ENCODE measurements at places on chromosomes 6 and 20. TPM values are rescaled to one million over a fixed set of nuclear protein-coding genes. Genes with fewer than 3 reads are reported as not detected.
A peak's percentile ranks its signal among the peaks of the same experiment; 100 is the strongest.

The PCMT1 gene
- total RNA-seq = 52.4 TPM

The BPIFA1 gene
- total RNA-seq = not detected

The NKX2-4 gene
- total RNA-seq = not detected

The BANF2 gene
- total RNA-seq = not detected

The CPNE5 gene
- total RNA-seq = 4.0 TPM

The PRL gene
- total RNA-seq = 0.39 TPM

The SLCO4A1 gene
- 6.3 TPM for total RNA-seq

The STMND1 gene
- total RNA-seq = not detected

The PTK7 gene
- 121 TPM for total RNA-seq

The MDFI gene
- 33.7 TPM for total RNA-seq

The HLA-E gene
- 115 TPM for total RNA-seq

The LGSN gene
- total RNA-seq = not detected

The MRS2 gene
- total RNA-seq = 14.4 TPM

The LSM2 gene
- 21.0 TPM for total RNA-seq

The PTCRA gene
- not detected for total RNA-seq

The AAR2 gene
- 23.4 TPM for total RNA-seq

DNA sequence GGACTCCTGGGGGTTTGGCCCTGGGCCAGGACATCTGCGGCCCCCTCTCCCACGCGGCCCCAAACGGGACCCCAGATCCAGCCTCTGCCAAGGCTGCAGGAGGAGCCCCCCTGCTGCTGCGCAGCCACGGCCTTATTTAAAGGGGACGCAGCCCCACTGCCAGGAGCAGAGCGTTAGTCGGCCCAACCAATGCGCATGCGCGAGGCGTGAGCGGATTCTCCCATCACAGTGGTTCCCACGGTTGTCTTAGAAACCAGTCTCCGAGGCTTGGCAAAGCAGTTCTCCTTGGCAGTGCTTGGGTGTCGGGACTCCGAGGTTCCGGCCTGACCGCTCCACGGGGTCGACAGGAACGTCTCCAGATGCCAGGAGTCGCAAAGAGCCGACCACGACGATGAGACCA is 288.3 kb upstream of the ZNF337 start:
- DNase-seq = peak; percentile 7

DNA sequence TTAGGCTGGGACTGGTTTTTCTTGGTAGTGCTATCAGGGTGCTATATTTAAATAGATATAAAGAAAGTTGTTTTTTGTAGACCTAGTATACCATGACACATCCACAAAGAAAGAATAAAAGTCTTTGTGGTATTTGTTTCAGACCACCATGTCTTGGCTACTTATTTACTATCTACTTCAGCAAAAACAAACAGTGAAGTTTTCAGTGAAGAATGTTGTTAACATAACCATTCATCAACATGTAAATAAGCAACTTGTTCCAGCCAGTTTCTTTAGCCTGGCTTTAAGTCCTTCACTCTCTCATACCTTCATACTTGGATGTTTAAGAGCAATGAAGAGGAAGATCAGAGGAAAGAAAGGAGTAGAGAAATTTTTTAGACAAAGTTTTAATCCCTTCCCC is 624.1 kb downstream of the CD109 start:
- DNase-seq = no peak

GRCh38 chr6:137259349-137259748 is 40.2 kb upstream of the IFNGR1 start:
- DNase-seq = no peak

GRCh38 chr20:3925899-3926638 is 36.9 kb downstream of the PANK2 start:
- no peak for DNase-seq

GRCh38 chr6:90787446-90787845 is 200.6 kb upstream of the MAP3K7 start:
- DNase-seq = no peak

- no peak for DNase-seq
These were observed 62.0 kb downstream of the FAXC start for GRCh38 chr6:99287523-99287922.

- no peak for DNase-seq
These were observed 135.3 kb downstream of the HFE start for GRCh38 chr6:26222571-26222970.

GRCh38 chr6:14462566-14462965 is 345.0 kb downstream of the CD83 start:
- DNase-seq = no peak

DNA sequence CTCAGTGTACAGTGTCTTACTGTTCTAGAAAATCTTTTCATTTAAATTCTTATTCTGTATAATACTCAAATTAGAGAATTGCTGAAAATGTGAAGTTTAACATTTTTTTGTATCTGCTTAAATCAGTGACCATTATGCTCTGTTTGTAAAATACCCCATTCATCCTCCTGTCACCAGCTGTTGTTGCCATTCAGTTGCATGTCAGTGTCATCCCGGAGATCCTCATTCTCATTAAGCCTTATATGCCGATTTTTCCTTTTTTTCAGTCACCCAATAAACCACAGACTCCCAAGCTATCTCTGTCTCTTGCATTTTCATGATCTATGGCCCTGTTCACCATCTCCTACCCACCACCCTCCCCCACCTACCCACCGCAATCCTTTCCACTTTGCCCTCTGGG is 20.4 kb downstream of the GTF2H5 start:
- DNase-seq = no peak

DNA sequence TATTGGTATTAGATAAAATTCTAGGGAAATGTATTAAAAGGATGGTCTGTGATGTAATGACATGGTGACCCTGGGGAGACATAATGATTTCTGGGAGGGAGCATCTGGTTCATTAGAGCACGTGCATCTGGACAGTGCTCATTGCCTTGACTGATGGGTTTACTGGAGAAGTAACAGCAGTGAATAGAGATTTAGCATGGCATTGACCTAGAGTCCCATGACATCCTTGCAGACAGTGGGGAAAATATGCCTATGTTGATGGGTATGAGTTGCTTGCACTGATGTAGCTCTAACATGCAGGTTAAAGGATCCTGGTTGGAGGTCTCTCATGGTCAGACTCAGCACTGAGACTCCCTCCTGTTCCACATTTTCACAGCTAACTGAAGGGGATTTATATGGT is 164.1 kb upstream of the OLIG3 start:
- no peak for DNase-seq

GRCh38 chr20:58019850-58020625 is 208.4 kb downstream of the ANKRD60 start:
- DNase-seq = no peak

- peak; percentile 58 for DNase-seq
These were observed 3.9 kb upstream of the PHF20 start for GRCh38 chr20:35767683-35768481.

DNA sequence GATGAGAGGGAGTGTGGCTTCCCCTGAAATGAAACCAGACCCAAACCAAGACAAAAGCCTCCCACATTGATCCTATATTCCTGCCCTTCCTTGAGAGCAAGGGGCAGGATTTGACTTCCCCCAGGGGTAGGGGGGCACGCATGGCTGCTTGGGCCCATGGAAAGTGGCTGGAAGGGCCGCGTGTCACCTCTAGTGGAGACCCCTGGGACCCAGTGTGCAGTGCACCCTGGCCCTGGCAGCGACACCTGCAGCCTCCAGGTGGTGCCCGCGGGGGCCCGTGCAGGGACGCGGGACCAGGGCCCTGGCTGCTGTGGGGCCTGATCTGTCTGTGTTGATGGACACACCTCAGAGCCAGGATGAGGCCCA is 18.0 kb upstream of the SLCO4A1 start:
- no peak for DNase-seq

- DNase-seq = no peak
These were observed 104.7 kb downstream of the ARMC2 start for GRCh38 chr6:108952776-108953486.

DNA sequence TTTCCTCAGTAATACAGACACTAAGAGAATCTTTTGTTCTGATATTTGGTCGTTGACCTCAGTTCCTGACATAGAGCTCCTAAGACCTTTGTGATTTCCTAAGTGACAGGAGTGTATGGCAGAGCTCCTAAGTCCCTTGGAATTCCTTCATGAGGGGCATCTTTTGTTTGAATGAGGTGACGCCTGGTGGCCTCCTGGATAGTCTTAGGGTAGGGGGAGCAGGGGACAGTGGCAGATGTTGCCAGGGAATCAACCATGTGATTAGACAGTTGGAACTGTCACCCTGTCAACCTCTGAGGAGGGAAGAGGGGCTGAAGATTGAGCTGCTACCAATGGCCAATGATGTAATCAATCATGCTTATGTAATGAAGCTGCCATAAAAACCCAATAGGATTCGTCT is 67.0 kb downstream of the DST start:
- no peak for DNase-seq

- DNase-seq = peak; percentile 52
These were observed 41.6 kb upstream of the FOXP4 start for GRCh38 chr6:41504466-41505121.

DNA sequence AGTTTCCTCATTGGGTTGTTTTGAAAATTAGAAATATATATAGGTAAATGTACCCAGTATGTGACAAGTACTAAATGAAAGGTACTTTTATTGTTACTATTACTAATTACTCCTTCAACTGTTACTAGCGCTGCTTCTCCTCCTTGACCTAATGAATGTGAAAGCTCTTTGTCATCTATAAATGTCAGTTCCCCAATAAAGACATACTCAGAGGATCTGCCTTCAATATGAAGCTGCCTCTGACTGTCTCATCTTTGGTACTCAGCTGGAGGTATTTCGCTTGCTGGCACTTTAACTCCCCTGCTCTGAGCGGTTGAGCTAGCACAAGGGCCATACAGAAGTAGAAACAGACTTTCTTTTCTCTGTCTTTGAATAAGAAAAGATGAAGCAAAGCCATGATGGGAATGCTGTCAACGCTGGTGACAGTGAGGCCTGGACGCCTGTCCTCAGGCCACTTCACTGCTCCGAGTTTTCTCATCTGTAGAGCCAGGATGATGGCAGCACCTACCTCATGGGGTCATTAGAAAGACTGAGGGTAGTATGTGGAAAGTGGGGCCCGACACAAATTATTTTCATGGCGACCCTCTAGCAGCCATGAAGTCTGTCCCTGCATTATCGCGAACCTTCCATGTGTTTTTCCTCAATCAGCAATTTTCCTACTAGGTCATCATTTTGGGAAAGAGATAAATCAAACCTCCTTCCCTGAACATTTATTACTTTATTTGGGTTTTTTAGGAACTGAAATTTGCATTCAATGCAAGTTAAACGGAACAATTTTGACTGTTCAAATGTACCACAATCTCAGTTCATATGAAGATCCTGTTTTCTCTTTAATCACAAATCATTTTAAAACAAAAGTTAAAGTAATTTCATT is 55.9 kb upstream of the SNX9 start:
- no peak for DNase-seq

DNA sequence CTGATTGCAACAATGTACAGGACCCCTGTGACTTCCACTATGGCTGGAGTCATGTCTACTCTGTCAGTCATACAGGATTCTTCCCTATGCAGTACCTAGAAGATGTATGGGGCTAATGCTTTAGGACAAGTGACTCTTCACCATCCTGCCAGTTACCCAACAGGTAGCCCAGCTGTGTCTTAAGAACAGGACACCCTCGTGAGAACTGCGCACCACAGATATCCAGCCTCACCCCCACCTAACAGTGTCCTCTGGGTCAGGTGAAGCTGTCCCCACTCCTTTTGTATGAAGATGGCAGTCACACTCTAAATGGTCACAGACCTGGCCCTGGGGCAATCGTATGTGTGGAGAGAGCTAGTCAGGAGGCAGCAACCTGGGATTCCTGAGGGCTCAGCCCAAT is 191.6 kb downstream of the C6orf118 start:
- no peak for DNase-seq

DNA sequence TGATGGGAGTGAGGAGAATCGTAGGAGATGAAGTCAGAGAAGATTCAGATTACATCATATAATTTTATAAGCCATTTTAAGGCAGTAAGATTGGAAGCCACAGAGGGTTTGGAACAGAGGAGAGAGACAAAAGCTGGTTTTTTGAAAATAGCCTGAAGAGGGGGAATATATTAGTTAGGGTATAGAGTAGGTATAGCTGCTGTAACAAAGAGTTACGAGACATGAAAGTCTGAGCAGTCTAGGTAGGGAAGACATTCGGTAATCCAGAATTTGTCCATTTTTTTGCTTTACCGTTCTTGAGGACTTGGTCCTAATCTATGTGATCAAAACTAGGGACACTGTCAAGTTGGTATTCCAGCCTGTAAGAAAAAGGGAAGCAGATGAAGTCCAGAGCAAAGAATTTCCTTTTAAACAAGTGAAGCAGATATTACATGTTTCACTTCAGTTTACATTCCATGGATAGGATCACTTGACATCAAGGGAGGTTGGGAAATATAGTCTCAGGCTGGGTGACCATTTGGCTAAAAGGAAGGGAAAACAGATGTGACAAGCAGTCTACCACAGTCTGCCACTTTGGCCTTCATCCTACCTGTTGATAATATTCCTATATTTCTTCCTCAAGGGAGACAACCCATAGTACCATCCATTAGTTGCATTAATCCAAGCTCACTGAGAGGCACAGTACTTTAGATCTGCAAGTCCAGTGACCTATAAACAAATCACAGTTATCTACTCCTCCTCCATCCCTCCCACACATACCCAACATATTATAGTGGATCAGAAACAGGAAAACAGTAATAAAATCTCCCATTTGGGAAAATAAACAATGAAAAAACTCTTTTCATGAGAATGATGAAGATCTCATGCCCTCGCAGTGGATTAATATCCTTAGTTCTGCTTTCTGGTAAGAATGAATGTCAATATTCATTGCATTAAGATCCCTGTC is 10.2 kb downstream of the FAM135A start:
- no peak for DNase-seq

- DNase-seq = no peak
These were observed 85.9 kb upstream of the PRND start for GRCh38 chr20:4635781-4636180.

Measured in skin of body (tissue), 3 donors.